ENCODE measurements at places on chromosomes 5 and 9.

- DNase-seq = no peak
These were observed 208.9 kb downstream of the PDE4D start for GRCh38 chr5:59684388-59685190.

- no peak for DNase-seq
These were observed 268.9 kb downstream of the ZNF608 start for GRCh38 chr5:124477577-124477976.

DNA sequence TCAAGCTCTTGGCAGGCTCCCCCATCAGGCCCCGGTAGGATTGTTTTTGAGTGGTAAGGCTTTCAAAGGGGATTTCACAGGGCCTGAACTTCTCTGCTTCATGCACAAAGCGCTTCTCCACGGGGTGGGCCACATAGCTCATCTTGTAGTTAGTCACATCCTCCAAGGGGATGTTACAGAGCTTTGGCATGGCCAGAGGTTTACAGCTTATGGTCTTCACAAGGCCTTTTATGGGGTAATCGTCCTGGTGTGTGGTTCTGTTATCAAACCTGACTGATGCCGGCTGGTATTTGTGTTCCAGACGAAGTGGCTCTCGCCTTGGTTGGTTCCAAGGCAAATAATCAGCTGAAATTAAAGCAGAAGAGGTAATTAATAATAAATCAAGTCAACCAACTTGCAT, 104.3 kb downstream of the SAXO1 start:
- no peak for DNase-seq

- DNase-seq = no peak
These were observed 2.8 kb downstream of the RORB start for GRCh38 chr9:74499770-74500583.

GRCh38 chr9:115593587-115594091, 475.7 kb upstream of the TNC start:
- DNase-seq = no peak

- no peak for DNase-seq
These were observed 97.6 kb downstream of the GALNT10 start for GRCh38 chr5:154288145-154288544.

Measured in stimulated activated CD4-positive, alpha-beta T cell treated with anti-CD3 and anti-CD28 coated beads, Interleukin-15, amount 100 ng/mL, for 1 hour (primary cell).